ENCODE measurements at places on chromosomes 1 and 21.

- DNase-seq = no peak
Measured at GRCh38 chr1:89453123-89453972, 71.3 kb upstream of the LRRC8B start.

- DNase-seq = no peak
Measured at GRCh38 chr1:100249155-100249536, 488 bp downstream of the DBT start.

GRCh38 chr1:77280962-77281361 lies 857 bp upstream of the AK5 start:
- DNase-seq = no peak

DNA sequence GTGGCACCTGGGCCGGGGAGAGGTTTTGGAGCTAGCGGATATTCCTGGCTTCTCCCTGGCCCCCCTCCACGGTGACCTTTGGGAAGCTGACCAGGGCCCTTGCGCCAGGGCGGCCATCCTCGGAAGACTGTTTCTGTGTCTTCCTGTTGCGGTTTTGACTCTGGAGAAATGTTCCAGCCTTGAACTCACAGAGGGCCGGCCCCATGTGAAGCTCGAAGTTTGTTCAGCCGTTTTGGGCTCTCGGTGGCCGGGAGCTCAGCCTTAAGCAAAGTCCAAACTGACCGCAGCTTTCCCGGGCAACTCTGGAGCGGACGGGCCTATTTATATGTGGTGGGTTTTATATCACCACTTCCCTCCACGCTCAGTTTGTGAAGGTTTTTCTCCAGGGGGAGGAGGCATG lies 17.0 kb upstream of the WNT4 start:
- no peak for DNase-seq

DNA sequence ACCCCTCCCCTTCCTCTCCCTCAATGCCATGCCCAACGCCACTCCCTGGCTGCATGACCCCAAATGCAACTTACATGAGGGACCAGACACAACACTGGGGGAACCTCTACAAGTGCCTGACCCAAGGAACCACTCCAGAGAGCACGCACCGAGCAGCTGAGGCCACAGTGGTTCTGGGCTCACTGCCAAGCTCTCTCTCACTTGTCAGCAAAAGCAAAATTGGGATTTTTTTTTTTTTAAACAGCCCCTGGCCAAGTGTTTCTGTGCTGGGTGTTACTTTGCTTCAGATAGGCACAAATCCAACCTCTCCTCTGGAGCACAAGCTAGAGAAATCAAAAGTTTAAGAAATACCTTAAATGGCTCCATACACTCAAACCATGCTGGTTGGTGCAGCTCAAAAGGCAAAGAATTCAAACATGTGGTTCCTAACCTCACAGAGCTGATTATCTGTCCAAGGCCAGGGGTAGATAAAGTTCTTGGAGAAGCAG lies 363.0 kb downstream of the SETD4 start:
- DNase-seq = no peak

DNA sequence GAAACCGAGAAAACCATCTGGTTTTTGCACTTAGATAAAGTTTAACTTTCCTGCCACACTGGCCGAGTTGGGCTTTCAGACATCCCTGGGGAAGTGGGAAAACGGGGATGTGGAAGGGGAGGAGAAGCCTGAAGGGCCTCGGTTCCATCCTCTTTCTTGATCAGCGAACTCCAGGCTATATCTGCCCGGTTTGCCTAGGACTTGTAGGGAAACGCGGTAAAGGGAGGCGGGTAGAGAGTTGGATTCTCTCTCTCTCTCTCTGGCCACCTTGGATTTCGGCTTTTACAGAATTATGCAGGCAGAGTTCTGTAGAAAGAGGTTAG lies 4.6 kb upstream of the LHX8 start:
- DNase-seq = no peak

- no peak for DNase-seq
Measured at GRCh38 chr1:229717786-229718576, 91.9 kb downstream of the URB2 start.

DNA sequence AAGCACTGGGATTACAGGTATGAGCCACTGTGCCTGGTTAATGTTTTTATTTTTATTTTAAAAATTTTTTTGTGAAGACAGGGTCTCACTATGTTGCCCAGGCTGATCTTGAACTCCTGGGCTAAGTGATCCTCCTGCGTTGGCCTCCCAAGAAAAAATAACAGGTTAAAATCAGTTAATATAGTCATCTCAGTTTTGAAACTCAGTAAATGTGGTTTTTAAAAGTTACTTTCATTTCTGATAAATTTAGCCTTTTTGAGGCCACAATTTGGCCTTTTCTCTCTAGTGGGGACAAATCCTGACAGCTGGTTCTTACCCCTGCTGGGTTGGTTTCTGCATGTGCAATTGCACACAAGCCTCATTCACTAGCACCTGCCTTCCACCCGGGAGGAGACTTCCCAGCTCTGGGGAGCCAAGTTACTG lies 13.3 kb downstream of the PMF1 start:
- DNase-seq = no peak

DNA sequence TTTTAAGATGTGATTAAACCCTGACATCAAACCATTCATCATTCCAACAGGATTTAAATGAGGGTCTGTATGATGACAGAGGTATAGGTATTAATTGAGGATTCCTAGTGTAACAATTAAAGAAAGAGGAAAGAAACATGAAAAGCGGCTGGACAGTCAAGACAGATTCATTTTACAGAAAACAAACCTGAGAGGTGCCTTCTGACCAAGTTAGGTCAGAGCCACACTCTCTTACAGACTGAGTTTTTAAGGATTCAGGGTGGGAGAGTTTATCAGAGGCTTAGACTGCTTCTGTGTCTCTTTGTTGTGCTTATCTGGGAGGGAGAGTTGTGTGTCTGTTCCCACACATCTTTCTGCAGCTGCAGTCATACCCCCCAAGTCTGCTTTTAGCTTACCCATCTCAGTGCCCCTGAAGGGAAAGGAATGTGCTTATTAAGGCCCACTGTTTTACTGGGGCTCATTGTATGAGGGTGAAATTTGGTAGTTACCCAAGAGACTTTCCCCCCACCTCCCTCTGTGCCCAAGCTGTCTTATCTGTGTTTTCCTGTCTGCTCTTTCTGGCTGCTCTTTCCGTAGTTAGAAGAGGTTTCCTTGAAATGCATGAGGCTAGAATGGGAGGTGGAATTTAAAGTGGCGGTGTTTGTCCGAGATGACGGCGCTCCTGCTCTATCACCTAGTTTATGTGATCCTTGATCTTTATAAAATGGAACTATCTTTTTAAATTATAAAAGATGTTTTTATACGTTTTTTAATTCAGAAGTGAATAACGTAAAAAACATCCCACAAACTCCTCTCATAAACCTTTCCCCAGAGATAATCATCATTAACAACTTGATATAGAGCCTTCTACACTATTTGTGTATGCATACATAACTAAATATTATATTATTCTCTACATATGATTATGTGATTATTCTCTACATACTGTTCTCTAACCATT lies 96.0 kb upstream of the TNFSF4 start:
- DNase-seq = no peak

DNA sequence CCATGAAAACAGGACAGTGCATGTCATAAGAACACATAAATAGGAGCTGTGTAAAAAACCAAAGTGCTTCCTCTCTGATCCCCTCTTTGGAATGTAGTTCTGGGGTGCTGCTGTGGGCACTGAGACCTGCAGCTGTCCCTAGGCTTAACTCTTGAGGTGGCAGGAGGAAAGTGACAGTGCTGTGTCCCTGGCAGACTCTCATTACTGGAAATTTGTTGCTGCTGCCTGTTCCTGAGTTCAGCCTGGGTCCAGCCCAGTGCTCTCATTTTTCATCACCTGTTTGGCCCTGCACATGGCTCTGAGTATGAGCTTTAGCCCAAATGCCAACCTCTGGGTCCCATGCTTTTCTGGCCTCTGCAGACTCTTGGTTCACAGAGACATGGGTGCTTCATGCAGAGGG lies 329.3 kb downstream of the DSCAM start:
- no peak for DNase-seq

- DNase-seq = peak; percentile 55
Measured at GRCh38 chr1:204288021-204288588, 71.6 kb downstream of the PLEKHA6 start.

DNA sequence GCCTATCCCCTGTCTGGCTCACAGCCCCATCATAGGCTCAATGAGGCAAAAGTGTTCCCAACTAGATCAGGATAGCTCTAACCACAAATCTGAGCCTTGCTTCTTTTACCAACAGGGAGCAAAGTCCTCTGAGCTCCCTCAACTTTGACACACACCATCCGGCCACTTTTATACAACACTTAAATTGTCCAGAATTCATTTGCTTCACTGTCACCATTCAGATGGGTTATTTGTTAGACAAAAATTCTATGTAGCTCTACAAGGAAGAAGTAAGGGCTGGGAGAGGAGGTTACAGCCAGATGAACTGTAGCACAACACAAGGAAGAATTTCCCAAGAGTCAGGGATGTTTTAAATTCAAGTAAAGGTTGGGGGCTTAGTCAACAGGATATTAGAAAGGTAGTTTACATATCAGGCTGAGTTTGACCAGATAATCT lies 50.8 kb downstream of the TGFBR3 start:
- DNase-seq = no peak

GRCh38 chr1:243421784-243422183 lies 165.9 kb downstream of the SDCCAG8 start:
- no peak for DNase-seq

- DNase-seq = peak; percentile 49
Measured at GRCh38 chr1:107196973-107197562, 56.2 kb downstream of the NTNG1 start.

DNA sequence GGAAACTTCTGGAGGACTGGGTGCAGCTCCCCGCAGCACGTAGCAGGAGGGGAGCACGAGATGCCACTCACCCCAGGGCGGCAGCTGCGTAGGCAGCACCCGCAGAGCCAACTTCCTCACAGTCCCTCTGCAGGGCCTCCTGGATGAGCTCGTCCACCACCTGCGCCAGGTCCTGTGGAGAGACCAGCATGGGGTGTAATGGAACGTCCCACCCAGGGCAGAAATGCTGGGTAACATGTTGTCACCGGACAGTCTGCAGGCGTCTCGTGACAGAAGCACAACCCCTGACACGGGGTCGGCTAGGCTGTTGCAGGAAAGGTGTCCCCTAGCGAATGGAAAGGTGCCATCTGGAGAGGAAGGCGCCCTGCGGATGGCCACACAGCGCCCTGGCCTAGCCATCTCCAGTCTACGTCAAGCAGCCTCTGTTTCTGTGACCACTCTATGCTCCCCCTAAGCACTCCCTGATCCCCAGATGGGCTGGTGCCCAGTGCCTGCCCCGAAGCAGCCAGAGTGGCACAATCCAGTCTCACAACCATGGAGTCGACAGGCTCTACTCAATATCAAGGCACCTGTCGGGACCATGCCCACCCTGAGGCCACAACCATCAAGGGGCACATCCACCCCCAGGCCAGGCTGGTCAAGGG lies 21.2 kb downstream of the MCM3AP start:
- DNase-seq = no peak

DNA sequence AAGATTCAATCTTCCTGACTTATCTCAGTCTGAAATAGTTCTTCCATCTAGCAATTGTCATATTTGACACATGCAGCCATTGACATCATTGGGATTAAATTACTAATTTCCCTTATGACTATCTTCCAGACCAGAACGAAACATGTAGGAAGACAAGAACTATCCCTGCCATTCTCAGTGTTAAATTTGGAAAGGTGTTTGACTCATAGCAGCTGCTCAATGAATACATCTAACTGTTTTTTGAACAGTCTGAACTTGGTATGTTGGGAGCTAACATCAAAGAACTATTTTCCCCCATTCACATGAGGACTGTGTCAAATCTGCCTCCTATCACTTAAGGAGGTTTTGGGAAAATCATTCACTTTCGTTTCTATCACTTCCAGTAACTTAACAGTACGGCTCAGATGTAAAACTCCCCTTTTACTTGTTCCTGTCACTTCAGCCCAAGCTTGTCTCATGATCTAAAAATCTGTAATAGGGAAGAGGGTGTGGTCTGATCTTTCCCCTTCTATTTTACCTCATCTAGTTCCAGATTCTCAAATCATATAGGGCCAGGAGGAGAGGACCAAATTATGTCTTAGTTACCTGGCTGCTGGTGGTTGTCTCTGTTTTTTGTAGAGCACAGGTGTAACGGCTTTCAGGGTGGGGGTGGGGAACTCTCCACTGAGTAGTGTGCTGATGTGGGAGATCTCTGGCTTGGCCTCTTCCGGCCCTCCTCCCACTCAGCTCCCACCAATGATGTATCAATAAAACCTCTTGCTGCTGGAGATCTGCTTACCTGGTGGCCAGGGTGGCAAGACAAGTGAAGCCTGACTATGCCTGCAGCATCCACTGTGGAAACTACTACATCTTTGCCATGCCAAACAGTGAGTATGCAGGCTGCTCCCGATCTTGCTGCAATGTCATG lies 26.2 kb upstream of the SLAMF1 start:
- DNase-seq = no peak

DNA sequence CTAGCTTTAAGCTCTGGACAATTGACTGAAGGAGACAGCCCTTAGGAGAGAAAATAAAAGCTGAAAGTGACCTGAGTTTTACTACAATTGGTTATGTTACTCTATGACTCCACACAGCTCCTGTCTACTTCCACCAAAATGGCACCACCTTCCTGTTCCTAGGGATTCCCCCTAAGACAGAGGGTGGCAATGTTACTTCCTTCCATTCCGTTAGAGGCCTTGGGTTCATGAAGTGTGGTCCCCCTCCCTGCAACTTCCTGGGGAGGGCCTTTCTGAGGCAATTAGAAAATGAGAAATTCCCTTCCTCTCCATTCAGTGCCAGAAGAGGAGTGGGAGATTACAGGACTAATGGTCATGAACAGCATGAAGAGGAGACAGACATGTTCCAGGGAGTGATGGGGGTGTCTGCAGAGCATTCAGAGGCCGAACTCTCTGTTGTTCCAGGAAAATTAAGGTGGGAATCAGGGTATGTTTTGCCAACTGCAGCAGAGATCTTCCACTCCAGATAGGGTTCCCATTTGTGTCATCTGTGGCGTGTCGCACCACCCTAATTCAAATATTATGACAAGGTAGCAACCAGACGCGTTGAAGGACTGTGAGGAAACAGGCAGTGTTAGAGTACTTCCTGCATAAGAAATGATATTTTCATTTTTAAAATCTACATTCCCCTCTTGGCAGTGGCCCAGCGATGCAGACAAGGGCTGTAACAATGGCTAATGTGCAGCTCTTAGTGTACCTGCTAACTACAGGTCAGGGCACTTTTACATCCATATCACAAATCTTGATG lies 53.1 kb upstream of the TRIM67 start:
- no peak for DNase-seq

- DNase-seq = no peak
Measured at GRCh38 chr1:203049576-203050180, 23.4 kb downstream of the PPFIA4 start.

DNA sequence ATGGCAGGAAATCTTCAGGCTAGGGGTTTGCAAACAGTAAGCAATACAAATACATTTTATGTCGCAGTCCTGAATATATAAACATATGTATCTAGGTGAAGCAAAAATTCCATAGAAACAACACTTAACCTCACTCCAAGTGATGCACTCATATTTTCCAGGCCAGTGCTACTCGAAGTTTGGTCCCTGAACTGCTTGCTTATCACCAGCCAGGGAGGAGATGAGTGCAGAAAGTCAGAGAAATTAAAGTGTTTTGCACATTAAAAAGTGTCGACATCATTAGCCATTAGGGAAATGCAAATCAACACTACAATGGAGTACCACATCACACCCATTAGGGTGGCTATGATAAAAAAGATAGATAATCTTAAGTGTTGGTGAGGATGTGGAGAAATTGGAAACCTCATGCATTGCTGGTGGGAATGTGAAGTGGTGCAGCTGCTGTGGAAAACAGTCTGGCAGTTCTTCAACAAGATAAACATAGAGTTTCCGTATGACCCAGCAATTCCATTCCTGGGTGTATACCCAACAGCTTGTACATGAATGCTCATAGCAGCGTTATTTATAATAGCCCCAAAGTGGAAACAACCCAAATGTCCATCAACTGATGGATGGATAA lies 70.5 kb upstream of the CSF1 start:
- no peak for DNase-seq

GRCh38 chr21:18951271-18952038 lies 547.9 kb upstream of the TMPRSS15 start:
- DNase-seq = peak; percentile 50
